ENCODE measurements at places on chromosomes 5 and 9.

DNA sequence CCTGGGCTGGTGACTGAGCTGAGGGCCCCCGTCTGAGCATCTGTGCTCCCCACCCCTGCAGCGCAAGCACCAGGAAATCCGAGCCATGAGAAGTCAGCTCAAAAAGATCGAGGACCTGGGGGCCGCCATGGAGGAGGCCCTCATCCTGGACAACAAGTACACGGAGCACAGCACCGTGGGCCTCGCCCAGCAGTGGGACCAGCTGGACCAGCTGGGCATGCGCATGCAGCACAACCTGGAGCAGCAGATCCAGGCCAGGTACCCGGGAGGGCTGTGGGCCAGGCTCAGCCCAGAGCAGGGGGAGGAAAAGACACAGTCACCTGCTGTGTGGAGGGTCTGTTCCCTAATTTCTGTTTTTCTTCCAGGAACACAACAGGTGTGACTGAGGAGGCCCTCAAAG lies 24.6 kb downstream of the DYNC2I2 start:
- DNase-seq = no peak

DNA sequence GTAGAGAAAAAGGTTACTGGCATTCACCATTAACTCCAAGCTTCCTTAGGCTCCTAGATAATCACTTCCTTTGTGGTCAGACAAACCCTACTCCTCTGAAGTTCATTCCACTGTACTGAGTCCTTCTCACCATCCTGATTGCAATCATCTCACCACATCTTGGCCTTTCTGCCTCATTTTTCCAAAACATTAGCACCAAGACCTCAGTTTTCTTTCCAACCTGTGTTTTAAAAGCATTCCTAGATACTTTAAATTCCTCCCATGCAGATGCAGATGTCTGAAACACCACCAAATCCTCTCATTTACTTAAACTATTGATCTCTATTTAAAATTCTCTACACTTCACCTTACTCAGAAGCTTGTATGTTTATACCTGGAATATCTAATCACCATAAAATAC lies 961.3 kb upstream of the CTNND2 start:
- no peak for DNase-seq

DNA sequence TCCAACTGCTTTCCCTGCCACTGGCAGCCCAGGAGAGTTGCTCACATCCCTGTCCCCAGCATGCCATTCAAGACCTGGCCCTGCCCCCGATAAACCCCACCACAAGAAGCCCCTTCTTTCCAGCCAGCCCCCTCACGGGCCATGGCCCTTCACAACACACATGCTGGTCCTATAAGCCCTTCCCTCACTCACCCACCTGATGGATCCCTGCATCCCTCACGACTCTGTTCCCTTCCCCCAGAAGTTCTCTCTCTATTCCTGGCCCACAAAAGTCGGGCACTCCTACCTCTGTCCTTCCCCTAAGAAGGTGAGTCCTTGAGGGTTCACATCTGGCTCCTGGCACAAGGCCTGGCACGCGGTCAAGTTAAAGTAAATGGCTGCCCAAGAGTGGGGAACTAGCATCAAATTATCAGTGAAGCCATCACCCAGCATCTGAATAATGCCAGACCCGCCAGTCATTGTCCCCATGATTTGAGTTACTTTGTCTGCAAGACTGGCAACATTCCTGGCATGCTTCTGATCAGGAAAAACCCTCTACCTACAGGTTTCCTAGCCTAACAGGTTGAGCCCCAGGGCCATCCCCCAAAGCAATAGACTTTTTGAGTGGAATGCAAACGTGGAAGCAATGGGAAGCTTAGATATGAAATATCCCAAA lies 65.9 kb downstream of the CRB2 start:
- no peak for DNase-seq

DNA sequence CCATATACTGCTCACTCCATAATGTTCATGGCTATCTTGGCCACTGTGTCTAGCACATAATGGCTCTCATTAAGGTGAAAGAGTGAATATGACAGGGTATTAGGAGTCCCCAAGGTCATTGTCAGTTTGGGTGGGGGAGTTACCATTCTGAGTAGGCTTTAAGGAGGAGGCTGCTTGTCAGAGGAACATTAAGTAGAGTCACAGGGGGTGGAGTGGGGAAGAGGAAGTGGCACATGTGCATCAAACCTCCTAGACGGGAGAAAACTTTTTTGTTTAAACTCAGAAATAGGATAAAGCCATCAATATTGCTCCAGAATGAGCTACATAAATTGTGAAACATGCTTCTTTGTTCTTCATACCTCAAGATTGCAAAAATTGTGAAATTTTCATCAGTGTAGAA lies 45.5 kb downstream of the DAB2IP start:
- no peak for DNase-seq

GRCh38 chr5:158302029-158302428 lies 443.1 kb upstream of the CLINT1 start:
- no peak for DNase-seq

DNA sequence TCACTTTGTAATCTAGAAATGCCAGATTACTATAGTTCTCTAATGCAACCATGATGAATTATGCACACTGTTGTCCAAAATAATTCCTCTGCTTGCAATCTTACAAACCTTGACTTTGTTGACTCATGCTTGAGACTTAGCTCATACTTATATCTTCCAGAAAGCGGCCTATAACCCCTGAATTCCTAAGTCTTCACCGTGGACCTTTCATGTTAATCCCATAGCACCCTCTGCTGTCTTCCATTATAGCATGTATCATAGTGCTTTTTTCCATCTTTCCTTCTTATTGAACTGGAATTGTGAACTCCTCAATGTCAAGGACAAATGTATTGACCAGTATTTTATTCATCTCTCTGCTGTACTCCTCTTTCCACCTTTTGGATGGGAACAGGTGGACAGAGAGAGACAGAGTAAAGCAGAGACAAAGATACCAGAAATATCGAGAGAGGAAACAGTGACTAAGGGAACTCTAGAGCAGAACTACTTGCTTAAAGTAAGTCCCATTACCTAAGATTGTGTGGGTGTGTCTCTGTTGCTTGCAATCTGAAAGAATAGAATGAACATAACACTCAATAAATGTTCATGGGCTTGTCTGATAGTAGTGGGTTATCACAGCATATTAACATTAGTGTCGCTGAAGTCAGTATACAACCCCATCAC lies 110.0 kb downstream of the LURAP1L start:
- DNase-seq = no peak

GRCh38 chr5:124582561-124582840 lies 163.9 kb downstream of the ZNF608 start:
- DNase-seq = no peak

GRCh38 chr9:2473681-2474080 lies 147.9 kb upstream of the VLDLR start:
- DNase-seq = no peak

DNA sequence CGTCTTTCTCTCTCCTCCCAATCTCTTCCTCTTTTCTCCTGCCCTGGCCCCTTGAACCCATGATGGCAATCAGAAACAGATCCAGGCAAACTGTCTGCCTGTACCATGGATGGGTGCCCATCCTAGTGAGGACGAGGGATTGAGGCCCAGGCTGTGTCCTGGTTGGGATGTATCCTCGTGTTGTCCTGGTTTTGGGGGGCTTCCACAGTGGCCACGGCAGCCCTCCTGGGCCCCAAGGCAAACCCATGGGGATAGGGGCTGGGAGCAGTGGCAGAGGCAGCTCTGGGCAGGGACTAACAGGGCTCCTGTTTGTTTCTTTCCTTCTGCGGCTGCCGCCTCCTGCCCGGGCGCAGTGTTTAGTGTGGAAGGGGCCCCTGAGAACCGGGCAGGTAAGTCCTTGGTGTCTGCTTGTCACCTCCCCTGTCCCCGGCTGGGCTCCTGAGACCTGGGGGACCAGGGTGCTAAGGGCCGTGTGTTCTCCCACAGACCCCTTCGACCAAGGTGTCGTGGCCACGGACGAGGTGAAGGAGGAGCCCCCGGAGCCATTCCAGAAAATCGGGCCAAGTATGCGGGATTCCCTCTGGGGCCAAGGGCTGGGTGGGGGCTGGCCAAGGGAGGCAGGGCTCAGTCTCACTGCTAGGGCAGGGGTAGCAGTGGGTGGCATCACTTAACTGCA lies 70.0 kb downstream of the AMBP start:
- DNase-seq = no peak

DNA sequence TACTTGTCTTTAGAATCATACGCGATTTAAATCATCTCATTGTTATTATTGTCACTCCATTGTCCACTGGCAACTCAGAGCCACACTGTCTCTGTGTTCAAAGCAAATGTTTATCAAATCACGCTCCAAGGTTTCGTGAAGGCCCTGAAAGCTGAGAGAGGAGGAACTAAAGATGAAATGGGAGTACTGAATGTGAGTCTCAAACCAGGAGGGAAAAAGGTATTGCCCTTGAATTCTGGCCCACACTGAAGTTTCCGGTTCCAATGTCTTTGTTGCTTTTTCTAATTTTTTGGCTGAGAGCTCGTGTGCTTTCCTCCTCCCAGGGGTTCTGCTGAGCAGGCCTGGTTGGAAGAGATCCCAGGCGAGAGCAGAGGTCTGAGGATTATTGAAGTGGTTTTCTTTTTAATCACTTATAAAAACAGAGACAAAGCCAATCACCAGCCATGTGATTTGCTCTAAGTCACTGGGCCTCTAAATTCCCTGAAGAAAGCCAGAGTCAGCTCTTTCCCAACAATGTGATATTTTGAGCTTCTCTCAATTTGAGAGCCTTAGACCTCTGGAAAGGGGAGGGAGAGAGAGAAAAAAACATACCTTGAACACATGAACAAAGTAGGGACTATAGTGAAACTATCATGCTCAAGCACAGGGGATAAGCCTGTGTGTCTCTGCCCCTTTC lies 420.8 kb upstream of the GRAMD2B start:
- no peak for DNase-seq

DNA sequence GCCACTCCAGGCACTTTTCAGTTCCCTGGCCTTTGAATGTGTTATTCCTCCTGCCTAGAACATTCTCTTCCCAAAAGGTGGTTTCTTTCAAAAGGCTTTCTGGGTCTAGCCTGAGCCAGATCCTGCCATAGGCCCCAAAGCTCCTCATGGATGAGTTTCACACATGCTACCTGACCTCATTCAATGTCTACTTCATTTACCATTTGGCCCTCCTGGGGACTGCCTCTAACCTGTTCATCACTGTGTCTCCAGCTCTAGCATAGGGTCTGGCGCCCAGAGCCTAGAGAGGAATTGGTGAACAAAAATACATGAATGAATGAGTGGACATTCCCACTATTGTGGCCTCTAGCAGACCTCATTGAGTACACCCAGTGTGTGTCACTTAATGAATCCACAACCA lies 5.4 kb upstream of the P4HA2 start:
- no peak for DNase-seq

- DNase-seq = no peak
These were observed 2.0 kb downstream of the LHX2 start for GRCh38 chr9:124013309-124014210.

DNA sequence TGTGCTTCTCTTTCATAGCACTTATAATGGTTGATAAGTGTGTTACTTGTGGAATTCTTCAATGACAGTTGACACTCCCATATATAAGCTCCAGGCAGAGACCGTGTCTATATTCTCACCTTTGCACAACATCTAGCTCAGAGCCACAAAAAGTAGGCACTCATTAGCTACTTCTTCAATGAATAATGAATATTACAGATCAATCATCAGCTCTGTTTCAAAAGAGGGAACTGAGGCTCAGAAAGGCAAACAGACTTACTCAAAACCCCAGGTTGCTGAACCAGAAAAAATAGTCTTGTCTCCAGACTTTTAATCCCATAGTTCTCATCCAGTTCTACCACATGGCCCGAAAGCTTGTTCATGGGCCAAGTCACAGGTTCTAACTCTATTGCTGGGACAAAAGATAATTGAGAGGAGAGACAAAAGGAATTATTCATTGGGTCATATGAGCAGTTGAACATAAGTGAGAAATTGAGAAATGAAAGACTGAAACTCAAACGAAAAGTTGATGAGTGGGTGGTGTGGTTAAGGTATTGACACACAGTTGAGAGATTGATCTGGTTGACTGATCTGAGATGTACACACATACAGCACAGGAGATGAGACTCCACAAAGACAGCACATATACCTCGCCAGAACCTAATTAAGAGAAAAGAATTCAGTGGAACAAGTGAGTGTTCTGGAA lies 381.6 kb downstream of the EFNA5 start:
- DNase-seq = no peak

- no peak for DNase-seq
These were observed 179.3 kb downstream of the C9orf152 start for GRCh38 chr9:110028676-110029075.

- no peak for DNase-seq
These were observed 437.0 kb downstream of the ZNF608 start for GRCh38 chr5:124309241-124309980.
